ENCODE measurements at places on chromosomes 3 and 15.

DNA sequence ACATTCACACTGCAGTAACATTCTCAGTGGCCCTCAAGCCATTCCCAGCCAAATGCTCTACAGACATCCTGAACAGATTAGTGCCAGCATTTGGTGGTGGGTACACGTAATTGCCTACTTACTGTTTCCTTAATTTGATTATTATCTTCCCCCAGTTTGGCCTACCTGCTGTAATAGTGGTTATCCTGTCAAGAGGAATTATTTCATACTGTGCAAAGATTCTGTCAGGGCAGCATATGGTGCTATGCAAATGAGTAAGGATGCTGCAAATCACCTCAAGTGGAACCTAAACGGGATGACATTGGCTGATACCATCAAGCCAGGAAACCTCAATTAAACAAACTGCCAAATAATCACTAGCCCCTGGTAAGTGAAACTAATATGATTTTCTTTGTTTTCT, 88.7 kb downstream of the SEMA6D start:
- DNase-seq: no peak

- no peak for DNase-seq
These were observed 12.2 kb downstream of the STAB1 start for GRCh38 chr3:52507359-52507758.

GRCh38 chr3:153145454-153145853, 16.6 kb upstream of the RAP2B start:
- DNase-seq: no peak

DNA sequence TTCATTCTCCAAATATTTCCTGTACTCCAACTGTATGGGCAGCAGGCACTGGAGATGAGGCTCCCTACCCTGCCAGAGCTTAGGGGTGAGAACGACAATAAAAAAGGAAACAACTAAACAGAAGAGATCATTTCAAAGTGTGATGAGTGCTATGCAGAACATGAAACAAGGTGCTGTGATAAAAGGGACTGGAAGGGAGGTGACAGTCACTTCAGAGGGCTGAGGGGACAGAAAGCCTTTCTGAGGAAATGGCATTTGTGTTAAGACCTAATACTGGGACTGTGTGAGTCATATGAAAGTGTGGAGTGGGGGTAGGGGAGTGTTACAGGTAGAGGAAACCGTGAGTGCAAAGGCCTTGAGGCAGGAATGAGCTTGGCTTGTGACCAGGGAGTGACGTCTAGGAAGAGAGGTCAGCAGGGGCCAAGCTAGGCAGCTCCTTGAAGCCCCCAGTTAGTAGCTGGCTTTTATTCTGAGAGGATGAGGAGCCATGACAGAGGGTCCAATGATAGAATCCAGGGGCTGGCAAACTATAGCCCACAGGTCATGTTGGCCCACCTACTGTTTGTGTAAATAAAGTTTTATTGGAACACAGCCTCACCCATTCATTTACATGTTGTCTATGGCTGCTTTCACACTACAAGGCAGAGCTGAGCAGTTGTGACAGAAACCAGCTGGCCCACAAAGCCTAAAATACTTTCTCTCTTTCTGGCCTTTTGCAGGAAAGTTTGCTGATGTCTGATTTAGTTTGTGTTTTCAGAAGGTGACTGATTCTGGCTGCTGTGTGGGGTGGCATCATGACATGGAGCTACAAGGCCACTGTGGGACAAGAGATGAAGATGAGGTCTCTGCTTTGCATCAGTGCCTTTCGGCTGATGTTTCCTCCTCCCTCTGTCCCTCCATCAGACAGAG, 56.6 kb downstream of the LSM3 start:
- no peak for DNase-seq

GRCh38 chr3:98508582-98508981, 11.1 kb downstream of the OR5K2 start:
- DNase-seq: no peak

GRCh38 chr3:140758791-140759444, 81.1 kb downstream of the TRIM42 start:
- no peak for DNase-seq

DNA sequence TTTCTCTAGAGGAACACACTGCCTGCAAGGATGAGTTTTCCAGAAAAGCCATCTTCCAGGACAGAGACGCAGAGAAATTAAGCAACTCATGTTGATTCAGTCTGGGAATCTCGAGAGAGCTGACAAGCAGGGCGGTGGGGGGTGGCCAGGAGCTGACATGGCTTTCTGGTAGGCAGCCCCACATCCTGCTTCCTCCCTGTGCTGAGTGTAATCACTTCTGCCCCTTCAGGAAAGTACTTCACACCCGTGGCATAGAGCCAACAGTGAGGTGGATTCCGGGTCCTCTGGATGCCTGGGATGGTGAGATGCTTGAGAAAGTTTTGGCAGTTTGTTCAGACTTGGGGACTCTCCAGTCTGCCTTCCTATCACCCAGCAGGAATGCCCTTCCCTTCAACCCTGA, 221.1 kb downstream of the SLCO3A1 start:
- no peak for DNase-seq

DNA sequence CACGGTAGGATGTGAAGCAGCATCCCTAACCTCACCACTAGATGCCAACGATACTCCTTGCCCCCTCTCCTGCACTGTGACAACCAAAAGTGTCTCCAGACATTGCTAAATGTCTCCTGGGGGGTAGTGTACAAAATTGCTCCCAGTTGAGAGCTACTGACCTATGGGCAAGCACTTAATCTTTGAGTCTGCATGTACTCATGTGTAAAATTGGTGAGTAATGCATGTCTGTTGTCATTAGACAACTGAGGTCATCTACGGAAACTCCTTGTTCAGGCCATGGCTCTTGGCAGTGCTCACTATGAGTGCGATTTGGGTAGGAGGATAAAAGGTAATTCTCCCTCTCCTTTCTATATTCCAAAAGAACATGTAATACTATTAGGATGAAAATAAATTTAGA, 29.2 kb downstream of the PDHB start:
- no peak for DNase-seq

DNA sequence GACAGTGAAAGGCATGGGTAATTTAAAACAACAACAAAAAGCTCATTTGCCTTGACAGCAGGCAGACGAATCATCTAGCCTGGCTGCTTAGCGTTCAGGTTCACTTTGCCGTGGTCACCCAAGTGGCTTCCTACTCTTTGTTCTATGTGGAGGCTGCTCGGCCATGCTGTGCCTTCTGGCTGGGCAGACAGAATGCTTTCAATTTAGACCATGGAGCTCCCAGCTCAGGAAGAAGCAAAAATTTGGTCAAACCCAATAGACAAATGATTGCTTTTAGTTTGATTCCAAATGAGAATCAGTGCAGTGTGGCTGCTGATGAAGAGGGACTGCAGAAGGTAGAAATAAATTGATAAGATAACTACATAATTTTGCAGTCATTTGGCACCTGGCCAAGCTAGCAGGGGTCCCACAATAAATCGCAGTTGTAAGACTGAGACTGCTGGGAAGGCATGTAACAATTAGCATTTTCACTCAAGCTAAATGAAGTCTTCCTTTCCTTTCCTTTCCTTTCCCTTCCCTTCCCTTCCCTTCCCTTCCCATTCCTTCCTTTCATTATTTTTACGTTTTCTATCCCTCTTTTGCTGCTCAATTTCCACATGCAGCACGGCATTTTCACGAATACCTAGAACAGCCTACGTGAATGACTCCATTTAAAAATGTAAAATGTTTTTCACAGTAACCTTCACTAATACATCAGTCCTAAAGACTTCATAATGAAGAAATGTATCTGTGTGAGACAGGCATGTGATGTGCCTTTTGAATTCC, 360.4 kb upstream of the TGFBR2 start:
- DNase-seq: no peak

DNA sequence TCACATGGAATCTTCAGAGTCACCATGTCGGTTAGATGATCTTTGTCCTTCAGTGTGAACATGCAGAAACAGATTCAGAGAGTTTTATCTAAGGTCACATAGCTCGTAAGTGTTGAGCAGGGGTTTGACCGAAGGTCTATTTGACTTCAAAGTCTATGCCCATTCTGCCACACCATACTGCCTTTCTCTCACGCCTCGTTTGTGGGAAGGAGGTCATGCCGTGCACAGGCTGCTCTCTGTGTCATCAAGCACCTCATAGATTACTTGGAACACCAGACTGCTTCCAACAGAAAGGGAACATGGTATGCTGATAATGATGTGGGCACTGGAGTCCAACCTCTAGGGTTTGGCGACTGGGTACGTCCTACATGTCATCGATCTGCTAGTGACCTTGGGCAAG, 128.8 kb downstream of the SV2B start:
- no peak for DNase-seq

DNA sequence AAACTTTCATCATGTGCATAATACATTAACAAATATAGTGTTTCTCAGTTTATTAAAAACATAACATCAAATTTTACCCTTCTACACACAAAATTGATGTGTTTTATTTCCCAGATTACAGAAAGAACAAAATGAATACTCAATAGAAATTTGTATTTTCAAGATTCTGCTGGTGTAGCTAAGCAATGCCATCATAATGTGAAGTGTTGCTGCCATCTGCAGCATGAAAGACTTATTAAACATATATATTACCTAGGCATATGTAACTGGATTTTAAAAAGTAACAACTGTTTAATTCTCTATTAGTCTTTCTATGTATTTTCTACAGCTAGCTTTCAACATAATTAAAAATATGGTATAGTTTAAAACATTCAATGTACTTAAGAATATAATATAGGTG, 27.5 kb downstream of the PLSCR5 start:
- peak; percentile 42 for DNase-seq

- no peak for DNase-seq
These were observed 40.4 kb downstream of the IQCB1 start for GRCh38 chr3:121794264-121794983.

- DNase-seq: no peak
These were observed 8.6 kb upstream of the ISG20 start for GRCh38 chr15:88630141-88630721.

DNA sequence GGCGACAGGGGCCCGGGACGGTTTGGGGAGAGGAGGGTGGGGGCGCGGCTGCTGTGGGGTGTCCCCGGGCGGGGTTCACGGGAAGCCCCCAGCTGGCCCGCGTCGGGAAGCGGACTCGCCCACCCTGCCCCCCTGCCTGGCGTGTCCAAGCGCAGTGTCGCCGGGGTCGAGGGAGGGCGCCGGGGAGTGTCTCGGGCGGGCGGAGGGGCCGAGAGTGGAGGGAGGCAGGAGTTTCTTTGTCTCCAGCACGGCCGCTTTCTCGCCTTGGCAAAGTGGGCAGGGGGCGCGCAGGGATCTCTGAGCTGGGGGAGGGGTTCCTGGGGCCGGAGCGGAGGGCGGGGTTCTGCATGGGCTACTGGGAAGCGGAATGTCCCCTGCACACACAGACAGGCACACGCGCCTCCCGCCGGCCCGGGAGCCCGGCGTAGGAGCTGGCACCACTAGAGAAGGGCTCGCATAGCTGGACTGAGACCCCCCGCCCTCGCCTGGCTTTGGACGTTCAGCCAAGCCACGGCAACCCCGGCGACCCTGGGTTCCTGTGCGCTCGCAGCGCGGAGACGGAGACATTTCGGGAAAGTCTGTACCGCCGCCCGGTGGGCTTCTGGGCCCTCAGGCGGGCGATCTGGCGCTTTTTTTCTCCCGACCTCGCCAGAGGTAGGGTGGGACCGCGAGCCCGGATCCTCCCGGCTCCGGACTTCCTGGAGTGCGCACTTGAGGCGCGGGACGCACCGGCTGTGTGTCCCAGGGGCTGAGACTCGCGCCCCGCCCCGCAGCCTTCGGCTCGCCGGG, 822 bp downstream of the ST8SIA2 start:
- no peak for DNase-seq

DNA sequence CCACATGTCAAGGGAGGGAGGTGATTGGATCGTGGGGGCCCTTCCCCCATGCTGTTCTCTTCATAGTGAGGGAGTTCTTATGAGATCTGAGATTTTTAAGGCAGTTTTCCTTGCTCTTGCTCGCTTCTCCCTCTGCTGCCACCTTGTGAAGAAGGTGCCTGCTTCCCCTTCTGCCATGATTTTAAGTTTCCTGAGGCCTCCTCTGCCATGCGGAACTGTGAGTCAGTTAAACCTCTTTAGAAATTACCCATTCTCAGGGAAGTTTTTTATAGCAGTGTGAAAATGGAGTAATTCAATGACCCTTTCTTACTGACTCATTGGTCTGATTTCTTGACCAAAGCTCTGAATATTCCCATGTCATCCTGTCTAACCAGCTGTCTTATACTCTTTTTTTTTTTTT, 484.4 kb upstream of the TPRG1 start:
- DNase-seq: peak; percentile 49

- DNase-seq: no peak
These were observed 18.9 kb upstream of the ATP8B4 start for GRCh38 chr15:50137893-50138292.

DNA sequence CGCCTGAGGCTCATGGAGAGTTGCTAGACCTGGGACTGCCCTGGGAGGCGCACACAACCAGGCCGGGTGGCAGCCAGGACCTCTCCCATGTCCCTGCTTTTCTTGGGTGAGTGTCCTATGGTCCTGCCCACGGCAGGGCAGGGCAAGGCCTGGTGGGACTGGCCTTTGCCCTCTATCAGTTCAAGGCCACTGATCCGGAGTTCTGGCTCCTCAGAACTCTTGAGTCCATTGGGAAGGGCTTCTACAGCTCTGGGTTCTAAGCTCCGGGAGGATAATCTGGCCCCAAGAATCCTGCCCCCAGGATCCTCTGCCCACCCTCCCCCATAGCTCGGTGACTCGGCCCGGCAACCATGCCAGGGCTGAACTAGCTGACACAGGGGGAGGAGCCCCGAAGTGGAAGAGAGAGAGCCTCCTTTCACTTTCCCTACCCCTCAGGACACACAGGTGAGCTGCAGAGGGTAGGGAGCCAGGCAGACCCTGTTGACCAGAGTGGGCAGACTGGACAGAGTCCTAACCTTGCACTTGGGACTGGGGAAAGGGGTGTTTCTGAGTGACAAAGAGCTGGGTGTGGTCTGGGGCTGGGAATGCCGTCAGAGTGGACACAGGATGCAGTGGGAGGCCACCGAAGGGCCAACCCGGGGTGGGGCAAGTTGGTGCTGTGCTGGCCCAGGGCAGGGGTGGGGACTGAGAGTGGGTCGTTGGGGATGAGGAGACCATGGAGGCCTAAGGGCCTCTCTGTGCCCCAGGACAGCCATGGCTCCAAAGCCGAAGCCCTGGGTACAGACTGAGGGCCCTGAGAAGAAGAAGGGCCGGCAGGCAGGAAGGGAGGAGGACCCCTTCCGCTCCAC, 664 bp downstream of the PARP3 start:
- no peak for DNase-seq

DNA sequence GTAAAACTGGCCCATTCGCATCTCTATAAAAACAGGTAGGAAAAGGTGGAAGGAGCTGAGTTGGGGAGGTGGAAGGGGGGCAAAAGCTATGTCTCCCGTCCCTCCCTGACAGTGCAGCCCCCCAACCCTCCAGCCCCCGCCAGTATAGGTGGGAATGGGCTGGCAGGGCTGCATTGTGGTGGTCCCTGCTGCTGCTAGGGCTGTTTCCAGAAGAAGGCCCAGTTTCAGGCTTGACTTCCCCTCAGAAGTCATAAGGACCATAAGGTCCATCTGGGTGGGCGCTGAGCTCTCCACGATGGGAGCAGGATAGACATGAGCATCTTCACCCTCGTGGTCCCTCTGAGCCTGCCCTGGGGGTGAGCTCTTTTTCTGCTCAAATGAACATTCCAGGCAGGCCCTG, 44.2 kb downstream of the APBA2 start:
- no peak for DNase-seq

- no peak for DNase-seq
These were observed 99.7 kb downstream of the RARB start for GRCh38 chr3:25527801-25528200.

GRCh38 chr3:160643994-160644393, 33.0 kb upstream of the ARL14 start:
- DNase-seq: no peak

GRCh38 chr3:156583469-156583868, 28.6 kb upstream of the SSR3 start:
- DNase-seq: no peak

- DNase-seq: peak; percentile 9
These were observed 116.8 kb downstream of the GALK2 start for GRCh38 chr15:49286649-49287404.
